Mucosa of descending colon (tissue), 3 donors: ENCODE measurements at places on chromosomes 4 and X. TPM values are rescaled to one million over a fixed set of nuclear protein-coding genes. Genes with fewer than 3 reads are reported as not detected.

Gene HTR2C
- not detected for total RNA-seq

Gene IL1RAPL1
- not detected for total RNA-seq

Gene PWWP3B
- 0.12 TPM for total RNA-seq

Gene GPR101
- total RNA-seq, result not detected

Gene NRK
- total RNA-seq, result 0.20 TPM

Gene OTC
- 1.6 TPM for total RNA-seq

Gene FGG
- total RNA-seq, result 0.69 TPM

Gene UGT2B11
- total RNA-seq, result 0.26 TPM

Gene FOXR2
- not detected for total RNA-seq

Gene ASB5
- total RNA-seq, result 0.75 TPM

Gene DIPK2B
- 5.4 TPM for total RNA-seq

Gene SUPT20HL2
- total RNA-seq, result not detected

Gene MAGEA9B
- not detected for total RNA-seq

Gene EXOC1L
- not detected for total RNA-seq

Gene SMARCA1
- 31.6 TPM for total RNA-seq

Gene CCDC158
- not detected for total RNA-seq

Gene AKAP14
- not detected for total RNA-seq

Gene PPEF2
- not detected for total RNA-seq

Gene DDX53
- not detected for total RNA-seq

Gene MTNR1A
- total RNA-seq, result 4.9 TPM

Gene DRD5
- total RNA-seq, result 0.13 TPM

Gene GAB3
- 3.4 TPM for total RNA-seq

Gene CSAG2
- not detected for total RNA-seq

Gene RAI2
- 4.7 TPM for total RNA-seq

Gene CTPS2
- total RNA-seq, result 15.0 TPM

Gene CFI
- 11.8 TPM for total RNA-seq

Gene GPC3
- total RNA-seq, result 2.1 TPM

Gene NWD2
- total RNA-seq, result 0.95 TPM

Gene CCSER1
- total RNA-seq, result 11.1 TPM

Gene SH3TC1
- 11.7 TPM for total RNA-seq

Gene RBMXL3
- total RNA-seq, result not detected

Gene GLRA3
- total RNA-seq, result not detected

Gene MAGEA6
- not detected for total RNA-seq

Gene GPC4
- total RNA-seq, result 12.7 TPM

Gene TSPAN5
- total RNA-seq, result 4.9 TPM

Gene SORCS2
- 3.1 TPM for total RNA-seq
